ENCODE measurements at places on chromosomes 7 and 10.

GRCh38 chr7:70539205-70539604, 592.7 kb upstream of the GALNT17 start:
- no peak overlapping the region for H3K27ac ChIP-seq
- no peaks in the 10 kb centered on the region for H3K4me1 ChIP-seq
- no peaks in the 10 kb centered on the region for H3K27me3 ChIP-seq
- H3K36me3 ChIP-seq = no peaks in the 10 kb centered on the region
- no peak overlapping the region for H3K4me3 ChIP-seq

GRCh38 chr7:115145512-115145911, 223.6 kb downstream of the MDFIC start:
- H3K4me3 ChIP-seq = no peak overlapping the region
- no peaks in the 10 kb centered on the region for H3K4me1 ChIP-seq

- peaks cover 6% of the 10 kb centered on the region for H3K4me1 ChIP-seq
- no peak overlapping the region for H3K4me3 ChIP-seq
- no peaks in the 10 kb centered on the region for H3K36me3 ChIP-seq
- peak; percentile 23 for DNase-seq
Measured at GRCh38 chr10:125415006-125415633, 254.8 kb upstream of the CTBP2 start.

GRCh38 chr7:136353287-136353686, 376.1 kb upstream of the MTPN start:
- no peak for DNase-seq
- H3K4me1 ChIP-seq = no peaks in the 10 kb centered on the region
- no peak overlapping the region for H3K4me3 ChIP-seq
- H3K27me3 ChIP-seq = no peaks in the 10 kb centered on the region
